Pancreas (tissue), 10 donors: ENCODE measurements at places on chromosomes 5 and 9.

DNA sequence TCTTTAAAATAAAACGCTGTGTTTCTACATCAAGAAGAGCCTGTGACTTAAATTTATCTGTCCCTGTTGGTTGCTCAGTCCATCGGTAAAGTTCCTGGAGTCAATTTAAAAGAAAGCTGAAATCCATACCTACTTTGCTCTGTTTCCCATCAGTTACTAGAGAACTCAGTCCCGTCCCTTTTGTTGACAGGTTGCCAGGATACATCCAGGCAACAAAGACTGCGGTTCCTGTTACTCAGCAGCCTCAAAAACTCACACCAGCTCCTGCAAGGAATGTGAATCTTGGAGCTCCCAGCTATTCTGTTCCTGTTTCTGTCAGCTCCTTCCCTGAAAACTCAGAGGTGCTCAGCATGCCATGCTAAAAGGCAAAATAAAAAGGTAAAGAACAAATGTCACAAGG is at the start of gene ZNF474:
Gene ZNF474, plus strand, starts transcription at position 241 of the 400 bp plus-strand sequence. CDS start 22,445 bp downstream, outside the sequence.
- no peaks in the 10 kb centered on the region for H3K36me3 ChIP-seq
- no peak for DNase-seq
- H3K27me3 ChIP-seq = no peaks in the 10 kb centered on the region
- H3K4me3 ChIP-seq = no peak within 1 kb of the TSS
- H3K27ac ChIP-seq = no peak within 1 kb of the TSS

GRCh38 chr9:74078647-74079046 is 418.5 kb upstream of the RORB start:
- H3K36me3 ChIP-seq = no peaks in the 10 kb centered on the region
- no peaks in the 10 kb centered on the region for H3K27me3 ChIP-seq
- no peak overlapping the region for H3K27ac ChIP-seq
- H3K4me3 ChIP-seq = no peak overlapping the region

- DNase-seq = peak; percentile 34
- no peak overlapping the region for H3K4me3 ChIP-seq
- H3K4me1 ChIP-seq = peaks cover 31% of the 10 kb centered on the region
- H3K27ac ChIP-seq = peak overlapping the region; percentile 14
Observed at GRCh38 chr9:72292874-72293607, 72.0 kb downstream of the ZFAND5 start.

GRCh38 chr9:36036253-36036779 is 397 bp upstream of the RECK start:
- no peaks in the 10 kb centered on the region for H3K4me1 ChIP-seq
- no peaks in the 10 kb centered on the region for H3K36me3 ChIP-seq
- peak overlapping the region; percentile 82 for H3K4me3 ChIP-seq
- no peaks in the 10 kb centered on the region for H3K27me3 ChIP-seq

DNA sequence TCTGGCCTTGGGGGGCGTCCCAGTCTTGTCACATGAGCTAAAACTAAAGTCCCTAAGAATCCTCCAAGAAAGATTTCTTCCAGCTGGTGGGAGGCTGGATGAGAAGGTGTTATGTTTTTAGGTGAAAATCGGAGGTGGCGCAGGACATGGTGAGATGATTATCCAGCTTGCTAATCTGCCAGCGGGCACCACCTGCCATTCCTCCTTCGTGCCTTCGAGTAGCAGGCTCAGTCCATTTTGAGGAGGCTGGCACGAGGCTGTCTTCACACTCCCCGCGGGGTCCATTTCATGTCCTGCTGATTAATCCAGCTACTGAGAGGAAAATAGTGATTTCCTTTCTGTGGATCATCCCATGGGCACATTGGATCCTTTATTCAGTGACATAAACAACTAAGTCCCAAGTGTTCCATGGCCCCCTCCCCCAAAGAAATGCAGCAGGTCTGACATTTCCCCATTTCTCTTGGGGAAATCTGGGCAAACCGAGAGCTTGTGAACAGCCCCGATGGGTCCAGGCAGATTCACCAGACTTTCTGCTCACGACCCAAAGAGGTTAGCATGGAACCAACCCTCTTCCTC is 38.2 kb upstream of the EXOC3 start:
- peaks cover 6% of the 10 kb centered on the region for H3K4me1 ChIP-seq
- no peaks in the 10 kb centered on the region for H3K36me3 ChIP-seq
- DNase-seq = no peak
- H3K4me3 ChIP-seq = no peak overlapping the region
- H3K27me3 ChIP-seq = no peaks in the 10 kb centered on the region

DNA sequence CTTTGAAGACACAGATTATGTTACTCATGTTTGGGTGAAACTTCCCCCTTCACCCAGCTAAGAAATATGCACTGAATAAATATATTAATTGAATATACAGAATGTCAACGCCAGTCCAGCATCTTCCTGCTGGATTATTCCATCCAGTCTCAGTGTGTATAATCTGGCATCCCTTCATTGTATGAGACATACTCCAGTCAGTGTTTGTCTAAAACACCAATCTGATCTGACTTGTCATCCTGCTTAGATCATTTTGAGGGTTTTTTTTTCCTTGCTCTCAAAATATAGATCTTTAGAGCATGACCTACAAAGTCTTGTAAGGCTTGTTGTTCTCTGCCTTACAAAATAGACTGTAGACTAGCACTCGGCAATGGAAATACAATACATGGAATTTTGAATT is 195.1 kb downstream of the SMARCA2 start:
- H3K36me3 ChIP-seq = no peaks in the 10 kb centered on the region
- no peaks in the 10 kb centered on the region for H3K27me3 ChIP-seq
- H3K4me1 ChIP-seq = no peaks in the 10 kb centered on the region
- H3K27ac ChIP-seq = no peak overlapping the region

- H3K27ac ChIP-seq = peak overlapping the region; percentile 87
- peak; percentile 51 for DNase-seq
- peaks cover 10% of the 10 kb centered on the region for H3K4me1 ChIP-seq
Observed at GRCh38 chr9:113622600-113623400, 159.3 kb downstream of the RGS3 start.

- DNase-seq = peak; percentile 17
- no peaks in the 10 kb centered on the region for H3K27me3 ChIP-seq
- H3K27ac ChIP-seq = no peak within 1 kb of the TSS
- no peaks in the 10 kb centered on the region for H3K4me1 ChIP-seq
- no peak within 1 kb of the TSS for H3K4me3 ChIP-seq
Observed at GRCh38 chr5:33936381-33937016, at the start of gene RXFP3. RXFP3 (plus strand) TSS chr5:33936386; CDS start chr5:33936741, 355 bp downstream.

DNA sequence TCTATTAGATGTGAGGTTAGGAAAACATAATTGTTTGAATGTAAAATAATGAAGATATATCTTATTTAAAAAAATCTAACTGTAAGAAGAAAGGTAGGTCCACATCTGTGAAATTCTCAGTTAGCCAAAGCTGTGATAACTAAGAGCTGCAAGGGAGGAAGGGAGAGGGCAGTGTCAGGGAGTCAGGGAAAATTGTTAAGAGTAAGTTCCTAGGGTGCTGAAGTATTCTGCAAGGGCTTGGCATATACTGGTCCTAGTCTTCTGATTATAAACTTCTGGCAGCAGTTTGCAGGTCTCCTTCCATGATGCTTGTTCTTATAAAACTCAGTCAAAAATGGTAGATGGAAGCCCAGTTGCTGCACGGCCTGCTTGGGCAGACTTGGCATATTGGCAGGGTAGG is 233.2 kb downstream of the NMUR2 start:
- no peak overlapping the region for H3K27ac ChIP-seq
- DNase-seq = no peak
- no peaks in the 10 kb centered on the region for H3K27me3 ChIP-seq

DNA sequence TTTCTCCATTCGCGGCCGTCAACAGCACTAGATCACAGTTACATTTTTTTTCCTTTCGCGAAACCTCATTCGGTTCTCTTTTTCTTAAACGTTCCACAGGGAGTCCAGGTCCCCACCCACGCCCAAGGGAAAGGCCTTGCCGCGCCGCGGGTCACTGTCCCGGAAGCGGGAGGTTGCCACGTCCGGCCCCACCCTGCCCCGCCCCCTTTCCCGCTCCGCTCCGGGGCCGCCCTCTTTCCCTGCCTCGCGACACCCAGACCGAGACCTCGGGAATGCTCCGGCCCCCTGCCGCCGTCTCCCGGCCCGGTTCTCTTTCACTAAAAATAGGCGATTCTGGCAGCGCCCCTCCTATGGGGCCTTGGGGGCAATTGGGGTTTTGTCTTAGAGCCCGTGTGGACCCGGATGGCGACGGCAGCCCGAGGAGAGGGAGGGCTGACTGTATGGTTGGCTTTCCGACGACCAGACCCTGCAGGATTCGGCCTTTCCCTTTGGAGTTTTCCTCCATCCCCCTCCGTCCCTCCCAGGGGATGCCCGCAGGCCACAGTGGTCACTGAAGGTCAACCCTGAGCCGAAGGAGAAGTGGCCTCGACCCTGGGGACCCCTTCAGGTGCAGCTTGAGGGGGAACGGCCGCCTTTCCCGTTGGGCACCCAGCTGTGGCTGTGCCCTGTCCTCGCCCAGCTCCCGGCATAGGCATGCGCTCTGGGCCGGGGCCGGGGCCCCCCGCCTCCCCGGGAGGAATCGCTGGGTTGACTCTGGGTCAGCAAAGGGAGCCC is 2.8 kb upstream of the RACK1 start:
- DNase-seq = peak; percentile 89
- peak overlapping the region; percentile 94 for H3K4me3 ChIP-seq
- peak overlapping the region; percentile 88 for H3K27ac ChIP-seq
- peaks cover 6% of the 10 kb centered on the region for H3K36me3 ChIP-seq

- DNase-seq = no peak
- H3K4me3 ChIP-seq = no peak overlapping the region
- H3K36me3 ChIP-seq = no peaks in the 10 kb centered on the region
- no peak overlapping the region for H3K27ac ChIP-seq
Observed at GRCh38 chr9:105466898-105467455, 19.1 kb downstream of the FSD1L start.

GRCh38 chr5:180486636-180487149 is 7.5 kb upstream of the CNOT6 start:
- DNase-seq = no peak
- no peak overlapping the region for H3K4me3 ChIP-seq
- no peaks in the 10 kb centered on the region for H3K4me1 ChIP-seq
- H3K36me3 ChIP-seq = no peaks in the 10 kb centered on the region

- no peak for DNase-seq
- H3K27ac ChIP-seq = no peak overlapping the region
- no peaks in the 10 kb centered on the region for H3K4me1 ChIP-seq
Observed at GRCh38 chr5:171575386-171575785, 155.9 kb downstream of the FGF18 start.

DNA sequence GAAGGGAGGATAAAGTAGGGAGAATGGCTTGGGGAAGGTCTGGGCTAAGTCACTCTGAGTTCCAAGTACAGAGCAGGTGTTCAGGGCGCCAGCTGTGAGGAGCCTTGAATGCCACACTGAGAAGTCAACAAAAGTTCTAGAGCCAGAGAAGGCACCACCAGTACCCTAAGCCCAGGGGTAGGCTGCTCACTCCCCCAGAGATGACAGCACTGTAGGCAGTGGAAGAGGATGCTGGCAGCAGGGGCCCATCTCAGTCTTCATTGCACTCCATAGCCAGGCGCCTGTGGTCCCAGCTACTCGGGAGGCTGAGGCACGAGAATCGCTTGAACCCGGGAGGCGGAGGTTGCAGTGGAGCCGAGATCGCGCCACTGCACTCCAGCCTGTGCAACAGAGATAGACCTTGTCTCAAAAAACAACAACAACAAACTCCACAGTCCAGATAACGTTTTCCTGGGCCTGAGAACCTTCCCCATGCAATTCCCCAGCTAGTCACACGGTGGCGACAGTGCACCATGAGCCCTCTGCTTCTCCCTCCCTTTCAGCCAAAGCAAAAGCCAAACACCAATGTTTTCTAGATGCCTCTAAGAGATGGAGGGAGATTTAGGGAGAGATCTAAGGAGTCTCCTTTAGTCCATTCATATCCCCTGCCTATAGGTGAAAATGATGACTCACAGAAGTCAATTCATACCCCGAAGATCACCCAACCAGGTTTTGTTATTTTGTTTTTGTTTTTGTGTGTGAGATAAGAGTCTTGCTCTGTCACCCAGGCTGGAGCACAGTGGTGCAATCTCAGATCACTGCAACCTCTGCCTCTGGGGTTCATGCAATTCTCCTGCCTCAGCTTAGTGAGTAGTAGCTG is 19.8 kb upstream of the NSD1 start:
- H3K4me3 ChIP-seq = no peak overlapping the region
- DNase-seq = peak; percentile 88
- no peak overlapping the region for H3K27ac ChIP-seq
- H3K4me1 ChIP-seq = peaks cover 3% of the 10 kb centered on the region

GRCh38 chr9:14400658-14400995 is 86.7 kb upstream of the NFIB start:
- DNase-seq = no peak
- H3K27ac ChIP-seq = no peak overlapping the region
- no peaks in the 10 kb centered on the region for H3K36me3 ChIP-seq
- no peaks in the 10 kb centered on the region for H3K4me1 ChIP-seq
- no peaks in the 10 kb centered on the region for H3K27me3 ChIP-seq
- no peak overlapping the region for H3K4me3 ChIP-seq

- H3K4me1 ChIP-seq = no peaks in the 10 kb centered on the region
- H3K36me3 ChIP-seq = no peaks in the 10 kb centered on the region
- no peak overlapping the region for H3K4me3 ChIP-seq
- no peaks in the 10 kb centered on the region for H3K27me3 ChIP-seq
- DNase-seq = no peak
Observed at GRCh38 chr9:76333964-76334363, 60.3 kb downstream of the RFK start.

- no peaks in the 10 kb centered on the region for H3K36me3 ChIP-seq
- no peak for DNase-seq
- H3K4me1 ChIP-seq = peaks cover 3% of the 10 kb centered on the region
- H3K27ac ChIP-seq = no peak overlapping the region
- H3K27me3 ChIP-seq = no peaks in the 10 kb centered on the region
Observed at GRCh38 chr9:128251732-128252100, 24.1 kb downstream of the GOLGA2 start.

DNA sequence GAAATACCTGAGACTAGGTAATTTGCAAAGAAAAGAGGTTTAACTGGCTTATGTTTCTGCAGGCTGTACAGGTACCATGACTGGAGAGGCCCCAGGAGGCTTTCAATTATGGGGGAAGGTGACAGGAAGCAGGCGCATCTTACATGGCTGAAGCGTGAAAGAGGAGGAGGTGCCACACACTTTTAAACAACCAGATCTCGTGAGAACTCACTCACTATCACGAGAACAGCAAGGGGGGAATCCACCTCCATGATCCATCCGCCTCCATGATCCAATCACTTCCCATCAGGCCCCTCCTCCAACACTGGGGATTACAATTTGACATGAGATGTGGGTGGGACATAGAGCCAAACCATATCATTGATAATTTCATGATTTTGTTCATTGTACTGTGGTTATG is 2.5 kb upstream of the MED27 start:
- no peak for DNase-seq
- no peak overlapping the region for H3K27ac ChIP-seq
- H3K4me3 ChIP-seq = no peak overlapping the region
- H3K36me3 ChIP-seq = no peaks in the 10 kb centered on the region
